A549 treated with AZD2906 at 1 μM for 4 hours (cell line): ENCODE measurements at places on chromosomes 2 and 18. TPM values are rescaled to one million over a fixed set of nuclear protein-coding genes. Genes with fewer than 3 reads are reported as not detected.

The PARD6G gene
- total RNA-seq = 1.4 to 3.5 TPM (median 3.4 TPM) in 5 replicates

The LAMA3 gene
- 47.1 to 67.6 TPM (median 63.5 TPM) in 5 replicates for total RNA-seq

The EVX2 gene
- total RNA-seq = 0.01 TPM in 1 of 5 replicates, not detected in the others

The SCYGR4 gene
- total RNA-seq = not detected in 5 replicates

The UGT1A5 gene
- 0.03 to 0.09 TPM (median 0.05 TPM) in 3 of 5 replicates, not detected in the others for total RNA-seq

The B3GNT2 gene
- total RNA-seq = 31.0 to 48.7 TPM (median 38.9 TPM) in 5 replicates

The LRP2 gene
- total RNA-seq = 0.01 to 0.14 TPM (median 0.07 TPM) in 3 of 5 replicates, not detected in the others
